Smooth muscle cell of the umbilical artery (primary cell): ENCODE measurements at places on chromosomes 5 and 9. TPM values are rescaled to one million over a fixed set of nuclear protein-coding genes. Genes with fewer than 3 reads are reported as not detected.

The ANKRD34B gene
- total RNA-seq: not detected in 2 replicates

The ATP10B gene
- total RNA-seq: not detected in 2 replicates

The C5orf15 gene
- total RNA-seq: 77.9 and 89.1 TPM in 2 replicates

The PTGER4 gene
- total RNA-seq: 1.5 and 2.7 TPM in 2 replicates

The ENHO gene
- not detected in 2 replicates for total RNA-seq

The DDX4 gene
- 0.05 TPM in 1 of 2 replicates, not detected in the other for total RNA-seq

The PKD2L2 gene
- not detected in 2 replicates for total RNA-seq

The GDF9 gene
- total RNA-seq: under 0.01 and 0.09 TPM in 2 replicates

The SPATA31D4 gene
- total RNA-seq: not detected in 2 replicates

The PCDHB10 gene
- 0.42 and 0.59 TPM in 2 replicates for total RNA-seq

The GABRA6 gene
- total RNA-seq: not detected in 2 replicates

The THBS4 gene
- total RNA-seq: 0.28 and 0.30 TPM in 2 replicates

The GTF3C5 gene
- total RNA-seq: 24.9 and 30.1 TPM in 2 replicates

The LHX3 gene
- not detected in 2 replicates for total RNA-seq

The SLC28A3 gene
- 0.59 and 1.0 TPM in 2 replicates for total RNA-seq

The ANGPTL2 gene
- 6.3 and 19.0 TPM in 2 replicates for total RNA-seq

The LRRC19 gene
- not detected in 2 replicates for total RNA-seq

The NINJ1 gene
- 31.5 and 36.3 TPM in 2 replicates for total RNA-seq

The SLCO6A1 gene
- total RNA-seq: not detected in 2 replicates

The ZMYND19 gene
- total RNA-seq: 18.3 and 18.4 TPM in 2 replicates

The ANKDD1B gene
- total RNA-seq: 1.5 and 1.6 TPM in 2 replicates

The PPP6C gene
- 12.8 and 14.3 TPM in 2 replicates for total RNA-seq

The ZNF462 gene
- 17.2 and 24.3 TPM in 2 replicates for total RNA-seq

The ARSK gene
- total RNA-seq: 13.4 and 24.2 TPM in 2 replicates

The LCN6 gene
- total RNA-seq: not detected in 2 replicates
